ENCODE measurements at places on chromosomes 6 and 20.

GRCh38 chr20:61809006-61809770 is 256.5 kb downstream of the TAF4 start:
- DNase-seq: no peak

GRCh38 chr6:108074057-108074358 is 533 bp downstream of the OSTM1 start:
- DNase-seq: no peak

- DNase-seq: peak; percentile 49
Observed at GRCh38 chr6:33744001-33744848, 2.5 kb downstream of the IP6K3 start.

GRCh38 chr6:149951626-149952025 is 9.8 kb downstream of the ULBP2 start:
- DNase-seq: no peak

- DNase-seq: no peak
Observed at GRCh38 chr6:34381081-34381480, 11.4 kb downstream of the NUDT3 start.

GRCh38 chr6:127115746-127116145 is 2.7 kb upstream of the RSPO3 start:
- DNase-seq: no peak

- no peak for DNase-seq
Observed at GRCh38 chr6:119240257-119241110, 109.1 kb downstream of the MAN1A1 start.

GRCh38 chr6:28368522-28368921 is 18.8 kb downstream of the ZKSCAN3 start:
- no peak for DNase-seq

DNA sequence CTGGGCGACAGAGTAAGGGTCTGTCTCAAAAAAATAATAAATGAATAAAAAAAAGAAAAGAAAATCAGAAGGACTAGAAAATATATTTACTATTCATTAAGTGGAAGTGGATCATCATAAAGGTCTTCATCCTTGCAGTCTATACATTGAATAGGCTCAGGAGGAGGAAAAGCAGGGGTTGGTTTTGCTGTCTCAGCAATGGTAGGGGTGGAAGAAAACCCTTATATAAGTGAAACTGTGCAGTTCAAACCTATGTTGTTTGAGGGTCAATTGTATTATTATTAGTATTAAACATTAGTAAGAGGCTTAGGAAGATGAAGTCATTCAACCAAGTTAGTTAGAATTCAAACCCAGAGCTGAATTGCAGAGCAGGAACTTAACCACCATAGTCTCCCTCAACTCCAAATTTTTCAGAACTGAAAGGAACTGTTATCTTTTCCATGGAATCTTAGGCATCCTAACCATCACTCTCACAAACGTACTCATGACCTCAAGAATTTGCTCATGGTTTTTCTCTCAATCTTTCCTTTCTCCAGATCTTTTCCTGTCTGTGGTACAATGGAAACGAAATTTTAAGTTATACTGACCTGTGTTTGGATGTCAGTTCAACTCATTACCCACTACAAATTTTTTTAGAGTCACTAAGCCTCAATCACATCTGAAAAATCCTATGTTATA is 7.7 kb upstream of the SMIM13 start:
- no peak for DNase-seq

DNA sequence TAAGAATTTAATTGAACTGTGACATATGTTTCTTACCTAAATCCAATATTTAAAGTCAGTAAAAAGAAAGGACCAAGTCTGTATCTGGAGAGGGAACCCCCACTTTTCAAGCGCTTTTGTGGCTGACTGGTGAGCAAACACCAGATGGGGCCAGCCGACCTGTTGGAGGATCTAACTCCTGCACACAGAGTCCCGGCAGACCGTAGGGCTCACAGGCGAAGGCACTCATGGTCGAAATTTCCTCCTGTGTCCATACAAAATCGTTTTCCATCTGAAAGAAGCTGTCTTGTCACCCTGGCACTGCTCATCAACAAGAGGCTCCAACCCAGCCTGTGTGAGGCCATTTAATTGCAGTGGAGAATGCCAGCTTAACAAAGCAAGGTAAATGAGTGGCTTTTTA is 94.0 kb downstream of the SCML4 start:
- DNase-seq: no peak

- no peak for DNase-seq
Observed at GRCh38 chr6:43278524-43279078, 19.5 kb upstream of the SLC22A7 start.

DNA sequence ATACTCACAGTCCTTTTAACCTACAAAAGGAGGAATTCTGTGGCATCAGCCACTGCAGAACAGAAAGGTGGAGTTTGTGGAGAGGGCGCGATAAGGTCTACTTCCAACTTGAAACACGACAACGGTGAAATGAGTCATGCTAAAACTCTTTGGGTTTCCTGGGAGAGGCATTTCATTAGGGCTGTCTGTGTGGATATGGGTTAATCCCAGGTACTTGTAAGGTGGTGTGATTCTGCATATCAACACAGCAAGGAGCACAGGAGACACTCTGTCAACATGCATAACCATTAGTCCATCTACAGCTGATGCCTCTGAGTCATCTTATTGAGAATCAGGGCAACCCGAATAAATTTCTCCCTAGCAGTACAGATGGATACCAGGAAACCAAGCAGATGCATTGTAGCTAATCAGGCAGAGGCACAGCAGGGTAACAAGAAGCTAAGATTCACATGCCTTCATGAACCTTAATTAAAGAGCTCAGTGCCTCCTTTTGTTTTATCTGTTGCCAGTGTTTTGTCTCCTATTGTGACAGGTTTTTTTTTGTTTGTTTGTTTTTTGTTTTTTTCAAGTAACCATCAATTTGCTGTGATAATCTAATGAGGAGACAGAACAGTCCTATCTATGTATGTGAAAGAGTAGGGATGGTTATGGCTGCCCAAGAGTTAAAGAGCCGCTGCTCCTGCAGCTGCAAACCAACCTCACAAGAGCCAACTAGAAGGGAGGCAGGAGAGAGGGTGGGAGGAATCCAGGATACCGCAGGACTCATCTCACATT is 315.8 kb upstream of the SOX4 start:
- no peak for DNase-seq

GRCh38 chr6:37511910-37512399 is 12.3 kb upstream of the CCDC167 start:
- no peak for DNase-seq

DNA sequence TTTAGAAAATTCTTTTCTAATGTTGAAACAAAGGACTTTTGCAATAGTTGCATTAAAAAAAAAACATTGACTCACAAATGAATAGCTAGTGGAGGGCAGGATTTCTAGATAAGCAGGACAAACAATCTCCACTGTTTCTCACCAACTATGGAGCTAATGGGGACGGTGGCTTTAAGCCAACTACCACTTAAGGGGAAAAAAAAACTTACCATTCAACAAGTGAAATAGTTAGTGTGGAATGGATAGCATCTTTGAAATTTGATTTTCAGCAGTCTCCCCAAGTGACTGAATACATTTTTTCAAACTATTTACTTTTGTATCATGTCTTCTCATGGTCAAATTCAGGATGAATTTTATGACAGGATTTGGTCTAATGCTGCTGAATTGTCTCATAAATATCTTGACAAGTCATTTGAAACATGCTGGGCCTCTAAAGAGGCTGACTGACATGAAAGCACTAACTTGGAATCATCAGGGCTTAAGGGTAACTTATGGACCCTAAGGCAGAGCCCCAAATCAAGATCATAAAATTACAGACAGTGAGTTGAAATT is 100.5 kb downstream of the EYA4 start:
- DNase-seq: no peak

GRCh38 chr6:109336221-109336961 is 45.9 kb downstream of the CD164 start:
- DNase-seq: no peak

GRCh38 chr6:168410035-168410434 is 30.9 kb upstream of the SMOC2 start:
- no peak for DNase-seq

GRCh38 chr20:44959082-44959637 is 1.0 kb downstream of the TOMM34 start:
- no peak for DNase-seq
